ENCODE measurements at places on chromosomes 7 and 10.

DNA sequence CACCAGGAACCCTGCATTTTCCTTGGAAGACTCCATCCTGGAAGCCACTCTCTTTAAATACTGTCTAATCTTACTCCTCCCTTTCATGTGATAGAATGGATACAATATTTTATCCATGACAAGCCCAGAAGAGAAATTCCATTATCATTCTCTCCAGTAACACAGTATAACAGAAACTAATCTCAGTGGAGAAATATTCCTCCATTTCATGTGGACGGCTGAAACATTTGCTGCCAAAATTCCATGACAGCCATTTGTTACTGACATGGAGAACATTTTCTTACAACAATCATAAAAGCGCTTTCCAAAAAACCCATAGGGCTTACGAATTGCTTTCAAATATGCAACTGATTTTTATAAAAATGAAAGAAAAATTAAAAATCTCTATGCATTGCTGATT is 392.8 kb upstream of the KLF6 start:
- no peak for DNase-seq

GRCh38 chr10:60135020-60135419 is 228.7 kb upstream of the CCDC6 start:
- no peak for DNase-seq

DNA sequence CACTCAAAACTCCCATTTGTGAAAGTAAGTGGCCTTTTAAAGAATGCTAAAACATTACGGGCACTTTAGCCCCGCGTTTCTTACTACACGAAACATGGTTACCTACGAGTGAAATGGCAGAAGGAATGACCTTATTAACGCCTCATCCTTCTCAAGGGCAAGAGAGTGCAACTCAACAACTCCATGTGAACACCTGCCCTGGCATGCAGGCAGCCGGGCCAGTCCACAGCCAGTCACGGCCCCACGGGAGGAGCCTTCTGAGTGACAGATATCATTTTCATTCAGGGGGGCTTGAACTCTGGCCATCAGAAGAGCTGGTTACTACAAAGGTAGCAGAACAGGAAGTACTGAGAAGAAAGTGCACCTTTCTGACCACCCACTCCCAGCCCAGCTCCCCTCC is 236.1 kb downstream of the PTPRN2 start:
- DNase-seq = peak; percentile 5

DNA sequence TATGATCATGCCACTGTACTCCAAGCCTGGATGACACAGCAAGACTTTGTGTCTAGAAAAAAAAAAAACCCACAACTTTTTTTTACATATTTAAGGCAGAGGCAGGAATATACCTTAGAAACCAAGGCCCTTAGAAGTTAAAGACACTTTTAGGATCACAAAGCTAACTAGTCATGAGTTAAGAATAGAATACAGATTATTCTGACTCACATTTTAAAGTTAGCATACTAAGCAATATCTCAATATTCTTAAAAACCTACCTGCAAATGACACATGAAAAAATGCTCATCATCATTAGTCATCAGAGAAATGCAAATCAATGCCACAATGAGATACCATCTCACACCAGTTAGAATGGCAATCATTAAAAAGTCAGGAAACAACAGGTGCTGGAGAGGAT is 177.7 kb downstream of the CHCHD3 start:
- no peak for DNase-seq

DNA sequence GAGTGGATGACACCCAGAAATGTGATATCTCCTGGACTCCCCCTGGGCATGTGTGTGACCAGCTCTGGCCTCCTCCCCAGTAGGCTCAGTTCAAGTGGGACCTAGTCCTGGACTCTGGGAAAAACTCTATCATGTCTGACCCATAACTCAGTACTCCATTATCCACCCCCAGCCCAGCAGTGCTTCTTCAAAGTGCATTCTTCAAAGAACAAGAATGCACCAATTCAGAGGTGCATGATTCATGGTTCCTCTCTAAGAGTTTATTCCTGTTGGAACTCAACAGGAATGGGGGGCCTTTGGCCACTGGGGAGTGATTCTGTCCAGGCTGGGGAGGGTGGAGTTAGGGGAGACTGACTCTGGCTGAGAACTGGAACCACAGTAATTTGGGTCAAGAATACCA is 173.6 kb upstream of the CXCL12 start:
- DNase-seq = no peak

- DNase-seq = no peak
These were observed 35.8 kb downstream of the VCL start for GRCh38 chr10:74033702-74034101.

DNA sequence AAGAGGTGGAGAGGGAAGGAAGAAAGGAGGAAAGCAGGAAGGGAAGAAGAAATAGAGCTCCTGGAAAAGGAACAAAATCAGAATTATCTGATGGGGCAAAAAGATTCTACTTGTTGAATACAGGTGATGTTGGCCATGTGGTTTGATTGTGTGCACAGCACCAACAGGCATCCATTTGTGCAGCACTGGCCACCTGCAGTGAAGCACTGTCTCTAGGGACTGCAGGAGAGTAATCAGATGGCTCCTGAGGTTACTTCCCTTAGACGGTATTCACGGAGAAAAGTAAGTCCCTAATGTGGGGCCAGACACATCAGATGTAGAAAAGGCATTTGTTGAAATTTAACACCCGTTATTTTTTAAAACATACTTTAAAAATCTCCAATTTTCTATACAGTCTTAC is 135.3 kb upstream of the VIPR2 start:
- DNase-seq = no peak

GRCh38 chr7:106375499-106375898 is 90.7 kb upstream of the NAMPT start:
- no peak for DNase-seq

- DNase-seq = no peak
These were observed 631.9 kb downstream of the PARD3 start for GRCh38 chr10:34183016-34183796.

DNA sequence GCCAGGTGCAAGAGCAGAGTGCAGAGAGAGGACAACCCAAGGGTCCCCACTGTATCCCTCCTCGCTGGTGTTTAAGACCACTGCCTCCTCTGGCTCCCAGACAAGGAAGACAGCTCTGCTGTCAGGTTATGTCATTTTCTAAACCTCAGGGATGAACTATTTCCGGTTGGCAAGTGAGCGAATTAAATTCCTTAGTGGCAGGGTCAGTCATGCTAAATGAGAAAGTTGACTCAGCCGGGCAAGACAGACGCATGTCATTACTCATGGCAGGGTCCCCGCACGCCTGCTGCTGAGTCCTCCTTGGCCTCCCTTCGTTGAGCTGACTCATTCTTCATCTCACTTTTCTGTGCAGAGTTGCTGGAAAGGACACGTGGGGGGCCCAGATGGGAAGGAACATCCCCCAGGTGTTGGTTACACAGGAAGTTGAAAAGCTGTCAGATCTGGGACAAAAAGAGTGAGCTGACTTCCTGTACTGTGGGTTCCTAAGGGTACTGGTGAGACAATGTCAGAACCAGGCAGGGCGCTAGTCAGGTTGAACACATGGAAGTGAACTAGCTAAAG is 47.1 kb upstream of the UCN3 start:
- DNase-seq = no peak

GRCh38 chr7:98119256-98119918 is 12.7 kb downstream of the LMTK2 start:
- DNase-seq = no peak

- DNase-seq = no peak
These were observed 127.6 kb downstream of the IPMK start for GRCh38 chr10:58140054-58140453.

DNA sequence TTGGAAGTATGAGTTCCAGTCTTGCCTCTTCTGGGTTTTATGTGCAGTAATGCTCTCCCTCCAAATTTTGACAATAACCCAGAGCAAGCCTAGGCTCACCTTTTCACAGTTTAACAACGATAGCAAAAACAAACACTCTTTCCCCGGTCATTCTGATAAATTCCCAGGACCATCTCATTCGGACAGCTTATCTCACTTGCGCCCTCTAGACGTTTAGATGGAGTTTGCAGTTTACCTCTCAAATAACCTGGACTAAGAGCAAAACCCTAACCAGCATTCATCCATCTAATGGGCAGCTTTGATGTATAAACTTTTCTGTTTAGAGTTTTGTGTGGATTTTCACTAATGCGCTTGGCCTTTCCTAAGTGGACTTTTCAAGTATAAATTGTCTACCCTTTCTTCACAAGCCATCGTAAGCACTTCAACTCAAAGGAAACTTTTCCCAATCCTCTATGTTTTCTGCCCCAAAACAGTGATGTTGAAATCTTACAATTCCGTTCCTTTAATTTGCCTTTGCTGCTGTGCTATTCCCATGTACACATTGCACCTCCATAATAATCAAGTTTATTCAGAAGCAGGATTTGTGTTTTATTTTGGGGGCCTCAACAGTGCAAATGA is 114.9 kb downstream of the HDAC9 start:
- no peak for DNase-seq

DNA sequence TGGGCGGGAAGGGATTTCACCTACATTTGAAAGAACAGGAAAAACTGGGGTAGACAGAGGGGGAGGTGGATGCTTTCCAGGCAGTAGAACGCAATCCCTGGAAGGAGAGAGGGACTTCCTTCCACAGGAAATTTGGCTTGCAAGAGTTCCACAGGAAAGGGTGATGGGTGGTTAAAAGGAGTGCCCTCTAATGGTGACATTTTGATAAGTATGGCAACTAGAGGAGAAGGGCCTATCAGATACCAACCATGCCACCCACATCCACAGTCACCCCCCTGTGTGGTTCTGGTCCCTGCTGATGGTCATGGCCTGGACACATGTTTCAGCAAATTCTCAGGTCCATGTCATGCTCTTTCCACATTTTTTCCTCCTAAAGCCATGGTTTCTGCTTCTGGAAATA is 27.1 kb upstream of the COL13A1 start:
- no peak for DNase-seq

- no peak for DNase-seq
These were observed 55.1 kb downstream of the SDK1 start for GRCh38 chr7:3356173-3356572.

- DNase-seq = peak; percentile 62
These were observed 33.4 kb upstream of the PLPP4 start for GRCh38 chr10:120423431-120424197.

DNA sequence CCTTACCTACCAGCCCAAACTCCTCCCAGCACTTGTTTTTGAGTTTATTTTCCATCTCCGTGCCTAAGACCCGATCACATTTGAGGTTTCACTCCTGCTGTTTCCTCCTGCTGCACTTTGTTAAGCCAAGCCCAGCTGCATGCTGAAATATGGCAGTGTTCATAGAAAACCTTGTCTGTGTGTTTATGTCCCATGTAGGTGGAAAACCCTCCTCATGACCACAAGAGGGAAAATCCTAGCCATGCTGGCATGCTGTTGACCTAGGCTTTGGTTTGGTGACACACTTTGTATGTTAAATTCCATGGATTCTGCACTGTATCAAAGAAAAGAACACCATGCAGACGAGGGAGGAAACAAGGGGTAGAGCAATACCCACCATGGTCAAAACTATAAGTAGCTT is 154.4 kb downstream of the CUBN start:
- DNase-seq = no peak

- no peak for DNase-seq
These were observed 87.0 kb upstream of the SLC25A13 start for GRCh38 chr7:96408881-96409280.

- DNase-seq = no peak
These were observed 5.5 kb upstream of the VGF start for GRCh38 chr7:101170617-101171441.

- no peak for DNase-seq
These were observed 235.8 kb downstream of the CELF2 start for GRCh38 chr10:11253385-11254002.

DNA sequence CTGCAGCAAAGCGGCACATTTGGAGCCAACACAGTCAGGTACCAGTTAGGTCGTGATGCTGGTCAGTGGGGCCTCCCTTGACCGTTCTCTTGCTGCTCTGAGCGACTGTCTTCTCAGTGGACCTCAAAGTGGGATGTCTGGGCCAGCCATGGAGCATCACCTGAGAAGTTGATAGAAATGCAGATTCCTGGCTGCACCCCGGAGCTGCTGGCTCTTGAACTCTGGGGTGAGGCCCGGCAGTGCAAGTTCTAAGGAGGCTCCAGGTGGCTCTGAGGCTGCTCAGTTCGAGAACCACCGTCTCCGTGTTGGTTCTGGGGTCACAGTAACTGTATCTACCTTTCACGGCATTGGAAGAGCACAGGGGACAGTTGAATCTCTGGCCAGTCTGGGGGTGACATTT is 147.5 kb downstream of the WDR37 start:
- no peak for DNase-seq

GRCh38 chr10:36489611-36490228 is 635.7 kb upstream of the ANKRD30A start:
- no peak for DNase-seq

DNA sequence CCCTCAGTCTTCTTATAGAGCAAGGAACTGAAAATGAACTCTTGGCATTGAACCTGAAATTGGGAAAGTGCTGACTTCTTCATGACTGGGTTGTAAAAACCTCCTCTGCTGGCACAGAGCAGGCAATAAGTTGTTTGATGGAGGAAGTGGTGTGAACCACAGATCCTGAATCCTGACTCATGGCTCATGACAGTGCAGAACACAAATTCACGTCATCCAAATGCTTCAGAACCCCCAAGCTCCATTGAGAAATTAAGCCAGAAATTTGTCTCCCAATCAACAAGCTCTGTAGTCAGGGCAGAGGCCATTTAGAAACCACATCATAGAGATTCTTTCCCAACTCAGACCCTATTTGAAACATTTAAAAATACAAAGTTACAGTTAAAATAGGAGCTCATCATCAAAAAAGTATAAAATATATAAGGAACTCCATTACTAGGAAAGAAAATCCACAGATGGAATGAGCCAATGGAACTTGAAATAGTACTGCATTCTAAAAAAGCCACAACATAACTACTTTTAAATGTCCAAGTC is 10.3 kb upstream of the STK17A start:
- DNase-seq = no peak

GRCh38 chr7:48887500-48887899 is 36.8 kb upstream of the CDC14C start:
- no peak for DNase-seq

- no peak for DNase-seq
These were observed 6.5 kb downstream of the ARHGAP22 start for GRCh38 chr10:48598243-48598935.

- DNase-seq = no peak
These were observed 10.6 kb downstream of the ZYX start for GRCh38 chr7:143391462-143392404.

DNA sequence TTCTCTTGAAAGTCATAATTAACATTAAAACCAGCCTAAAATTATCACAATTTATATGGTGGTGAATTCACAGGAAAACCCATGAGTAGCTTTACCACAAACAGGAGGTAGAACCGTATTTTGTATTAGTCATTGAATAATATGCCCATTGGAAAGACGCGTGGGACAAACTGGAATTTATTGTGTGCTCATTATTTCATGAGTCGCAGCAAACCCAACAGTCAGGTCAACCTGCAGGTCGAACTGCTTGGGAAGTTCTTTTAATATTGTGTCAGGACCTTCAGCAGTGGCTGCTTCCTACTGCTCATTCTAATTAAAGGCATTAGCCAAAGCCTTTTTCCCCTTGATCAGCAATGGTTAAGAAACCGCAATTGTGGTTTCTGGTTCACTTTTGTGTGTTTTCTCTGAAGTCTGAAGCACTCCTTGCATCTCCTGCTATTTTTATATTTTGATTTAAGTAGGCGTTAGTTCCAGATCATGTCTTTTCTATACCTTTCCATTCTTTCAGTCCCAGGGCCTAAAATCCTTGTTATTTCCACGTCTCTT is 100.1 kb downstream of the RAB11FIP2 start:
- DNase-seq = no peak

Data from retina (tissue), 1 donor.